Frontal cortex (tissue), 4 donors: ENCODE measurements at places on chromosomes 4 and X. TPM values are rescaled to one million over a fixed set of nuclear protein-coding genes. Genes with fewer than 3 reads are reported as not detected.

Gene SOD3
- total RNA-seq: not detected

Gene PSAPL1
- not detected for total RNA-seq

Gene MAB21L2
- total RNA-seq: under 0.01 TPM

Gene FRMPD4
- total RNA-seq: 26.5 TPM

Gene SLC9B1
- 5.7 TPM for total RNA-seq

Gene POLN
- total RNA-seq: 8.6 TPM

Gene HAND2
- total RNA-seq: not detected

Gene ASB12
- total RNA-seq: 0.41 TPM

Gene STK26
- total RNA-seq: 0.82 TPM

Gene RTL3
- total RNA-seq: not detected

Gene ATG4A
- 7.3 TPM for total RNA-seq

Gene DUSP21
- total RNA-seq: not detected

Gene SPOCK3
- total RNA-seq: 23.6 TPM
